ENCODE measurements at places on chromosomes 13 and 19.

DNA sequence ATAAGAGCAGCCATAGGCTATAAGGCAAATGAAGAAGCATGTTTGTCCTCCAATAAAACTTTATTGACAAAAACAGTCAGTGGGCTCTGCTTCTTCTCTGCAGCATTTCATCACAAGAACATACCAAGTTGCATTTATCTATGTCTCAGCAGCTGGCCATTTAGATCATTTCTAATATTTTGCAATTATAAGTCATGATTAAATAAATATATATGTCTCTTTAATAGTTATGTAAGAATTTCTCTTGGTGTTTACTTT, 153.5 kb downstream of the RFC3 start:
- no peak for DNase-seq

- peak; percentile 43 for DNase-seq
Observed at GRCh38 chr19:11125994-11126685, 29.4 kb downstream of the SPC24 start.

DNA sequence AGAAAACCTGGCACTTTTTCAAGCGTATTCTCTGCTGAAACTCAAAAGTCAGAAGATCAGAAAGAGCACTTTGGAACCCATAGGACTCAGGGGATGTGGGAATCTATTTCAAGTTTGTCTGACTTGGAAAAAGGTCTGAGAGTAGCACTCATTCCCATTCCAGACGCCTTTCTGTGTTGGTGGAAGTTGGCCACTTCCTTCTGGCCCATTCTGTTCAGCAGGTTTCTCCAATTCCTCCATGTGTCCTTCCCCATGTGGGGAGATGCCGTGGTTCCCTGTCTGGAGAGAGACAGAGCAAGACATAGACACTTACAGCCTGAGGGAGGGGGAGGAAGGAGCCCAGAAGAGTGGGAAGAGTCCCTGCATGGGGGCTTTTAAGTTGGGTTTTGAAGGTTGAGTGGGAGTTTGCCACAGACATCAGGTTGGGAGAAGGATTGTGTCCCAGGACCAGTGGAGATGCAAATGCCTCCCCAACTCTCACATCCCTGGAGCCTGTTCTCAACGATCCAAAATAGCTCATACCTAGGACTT, 48.0 kb downstream of the CELF5 start:
- no peak for DNase-seq

DNA sequence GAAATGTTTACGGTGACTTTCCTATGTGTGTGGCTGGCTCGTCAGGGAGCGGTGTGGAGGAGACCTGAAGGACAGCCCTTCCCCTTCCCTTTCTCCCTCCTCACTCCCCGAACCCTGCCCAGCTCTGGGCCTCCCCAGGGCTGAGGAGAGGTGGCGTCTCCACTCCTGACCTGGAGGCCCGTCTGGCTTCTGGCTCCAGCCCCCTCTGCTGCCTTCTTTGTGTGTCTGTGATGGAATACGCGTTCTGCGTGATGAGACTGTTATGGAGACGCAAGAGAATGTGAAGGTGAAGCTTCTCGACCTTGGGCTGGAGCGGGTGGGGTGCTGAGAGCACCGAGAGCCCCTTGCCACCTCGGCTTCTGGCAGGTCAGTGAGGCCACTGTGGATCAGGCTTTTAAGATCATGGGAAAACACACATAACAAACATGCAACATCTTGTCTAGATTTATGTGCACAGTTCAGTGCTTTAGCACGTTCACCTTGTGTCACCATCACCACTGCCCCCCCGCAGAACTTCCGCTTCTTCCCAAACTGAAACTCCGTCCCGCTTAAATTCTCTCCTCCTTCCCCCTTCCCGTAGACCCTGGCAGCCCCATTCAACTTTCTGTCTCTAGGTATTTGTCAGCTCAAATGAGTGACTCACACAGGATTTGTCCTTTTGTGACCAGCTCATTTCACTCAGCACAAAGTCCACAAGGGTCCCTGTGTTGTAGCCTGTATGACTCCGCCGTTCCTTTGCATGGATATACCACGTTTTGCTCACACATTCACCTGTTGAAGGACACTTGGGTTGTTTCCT, 24.7 kb downstream of the ATP11A start:
- no peak for DNase-seq

DNA sequence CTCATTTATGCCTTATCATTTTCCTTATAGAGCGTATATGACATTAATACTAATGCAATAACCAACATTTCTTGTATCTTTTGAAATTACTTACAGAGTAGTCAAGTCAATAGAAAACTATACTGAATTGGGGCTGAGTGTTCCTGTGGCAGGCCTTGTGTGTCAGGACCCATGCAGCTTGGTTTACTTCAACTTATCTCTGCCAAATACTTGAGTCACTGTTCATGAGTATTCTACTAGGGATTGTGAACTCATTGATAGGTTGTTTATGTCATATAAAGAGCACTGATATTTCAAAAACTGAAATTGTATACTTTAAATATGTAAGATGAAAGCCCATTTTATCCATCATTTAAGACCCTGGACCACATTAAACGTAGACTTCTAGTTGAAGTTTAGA, 688.6 kb upstream of the SLITRK1 start:
- DNase-seq = no peak

DNA sequence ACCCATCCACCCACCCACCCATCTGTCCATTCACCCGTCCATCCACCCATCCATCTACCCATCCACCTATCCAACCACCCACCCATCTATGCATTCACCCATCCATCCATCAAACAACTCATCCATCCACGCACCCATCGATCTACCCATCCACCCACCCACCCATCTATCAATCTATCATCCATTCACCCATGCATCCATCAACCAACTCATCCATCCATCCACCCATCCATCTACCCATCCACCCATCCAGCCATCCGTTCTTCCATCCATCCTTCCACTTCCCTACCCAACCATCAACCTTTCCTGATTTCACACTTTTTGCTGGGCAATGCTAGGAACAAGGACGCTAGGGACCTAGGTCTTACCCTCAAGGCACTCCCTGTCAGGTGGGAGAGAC, 2.1 kb downstream of the TMEM238 start:
- DNase-seq = no peak

DNA sequence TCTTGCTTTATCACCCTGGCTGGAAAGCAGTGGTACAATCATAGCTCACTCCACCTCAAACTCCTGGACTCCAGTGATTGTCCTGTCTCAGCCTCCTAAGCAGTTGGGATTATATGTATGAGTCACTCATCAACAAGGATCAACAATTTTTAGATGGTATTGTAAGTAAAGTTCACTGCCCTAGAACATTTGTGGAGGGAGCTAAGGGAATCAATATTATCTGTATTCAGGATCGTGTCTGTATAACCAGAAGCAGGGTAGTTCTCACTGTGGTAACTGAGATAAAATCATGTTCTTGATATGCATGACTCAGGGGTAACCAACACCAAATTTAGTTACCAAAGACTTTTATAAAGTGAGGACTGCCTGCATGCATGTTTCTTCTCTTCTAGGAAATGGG, 27.0 kb downstream of the ZMYM5 start:
- no peak for DNase-seq

- DNase-seq = no peak
Observed at GRCh38 chr19:3968556-3969434, 2.1 kb downstream of the DAPK3 start.

- DNase-seq = no peak
Observed at GRCh38 chr13:95233026-95233635, 68.1 kb downstream of the ABCC4 start.

- no peak for DNase-seq
Observed at GRCh38 chr13:49021953-49022352, 46.2 kb downstream of the FNDC3A start.

DNA sequence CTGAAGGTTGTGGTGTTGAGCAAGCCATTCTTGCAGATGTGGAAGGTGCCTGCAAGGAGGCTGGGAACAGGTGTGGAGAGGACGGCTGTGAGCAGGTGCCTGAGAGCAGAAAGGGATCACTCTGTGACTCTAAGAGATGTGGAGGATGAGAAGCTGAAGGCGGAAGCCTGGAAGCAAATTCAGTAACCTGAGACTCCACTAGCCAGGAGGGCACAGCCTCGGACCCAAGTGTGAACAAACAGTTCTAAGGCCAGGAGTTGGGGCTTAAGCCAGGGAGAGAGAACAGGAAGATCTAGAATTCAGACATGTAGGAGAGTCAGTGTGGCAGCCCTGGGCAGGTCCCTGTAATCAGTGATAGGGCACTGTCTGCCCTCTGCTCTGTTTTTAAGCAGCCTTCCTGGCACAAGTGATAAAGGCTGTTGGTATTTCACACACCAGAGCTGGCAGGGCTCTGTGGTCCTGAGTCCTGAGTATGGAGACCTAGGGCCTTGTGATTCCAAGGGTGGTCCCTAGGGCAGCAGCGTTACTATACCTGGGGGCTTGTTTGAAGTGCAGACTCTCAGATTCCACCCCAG, 131.3 kb downstream of the SLC7A1 start:
- no peak for DNase-seq

DNA sequence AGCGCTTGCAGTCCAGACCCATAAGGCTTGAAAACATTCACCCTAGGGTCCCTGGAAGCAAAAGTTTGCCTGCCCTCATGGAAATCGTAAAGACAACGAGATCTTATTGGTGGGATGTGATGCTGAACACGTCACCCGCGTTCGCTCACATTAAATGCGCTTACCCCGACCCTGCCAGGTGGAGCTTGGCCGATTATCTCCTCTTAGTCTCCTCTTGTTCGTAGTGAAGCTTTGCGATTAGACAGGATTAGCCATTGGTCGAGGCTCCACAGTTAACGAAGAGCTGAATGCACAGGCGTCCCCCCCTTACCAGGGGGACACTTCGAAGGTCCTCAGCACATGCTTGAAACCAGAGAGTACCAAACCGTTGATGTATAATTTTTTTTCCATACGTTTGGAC, 16.0 kb upstream of the KDM4B start:
- no peak for DNase-seq

GRCh38 chr13:82438320-82438719, 1444.0 kb downstream of the SLITRK1 start:
- no peak for DNase-seq

DNA sequence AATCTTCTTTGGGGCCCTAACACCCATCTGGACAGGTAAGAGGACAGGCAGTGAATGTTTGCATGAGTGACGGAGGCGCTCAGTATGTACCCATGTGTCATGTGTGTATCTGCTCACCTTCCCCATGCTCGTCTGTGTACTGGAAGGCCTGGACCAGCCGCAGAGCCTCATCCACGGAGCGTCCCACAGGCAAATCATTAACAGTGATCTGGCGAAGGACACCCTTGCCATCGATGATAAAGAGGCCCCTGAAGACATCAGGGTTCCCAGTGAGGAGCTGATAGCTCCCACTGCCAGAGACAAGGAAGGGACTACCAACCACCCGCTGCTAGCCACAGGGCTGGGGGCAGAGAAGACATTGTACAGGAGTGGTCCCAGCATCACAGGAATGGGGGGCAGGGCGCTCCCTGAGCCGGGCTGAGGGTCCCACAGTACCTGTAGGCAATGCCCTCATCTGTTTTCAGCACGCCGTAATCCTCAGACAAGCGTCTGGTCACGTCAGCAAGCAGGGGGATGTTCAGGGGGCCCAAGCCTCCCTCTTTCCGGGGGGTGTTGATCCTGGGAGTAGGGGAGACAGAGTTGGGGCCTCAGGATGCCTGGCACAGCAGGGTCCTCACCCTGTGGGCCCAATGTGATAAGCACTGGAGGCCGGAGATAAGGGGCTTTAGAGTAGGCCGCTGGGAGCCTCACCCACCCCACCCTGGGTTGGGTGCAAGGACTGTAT, 1.7 kb downstream of the PRDX2 start:
- DNase-seq = no peak

- no peak for DNase-seq
Observed at GRCh38 chr13:114108141-114108761, 24.2 kb downstream of the RASA3 start.

GRCh38 chr13:27622102-27622820, 569 bp downstream of the POLR1D start:
- DNase-seq = no peak

- no peak for DNase-seq
Observed at GRCh38 chr13:84686458-84686857, 804.2 kb upstream of the SLITRK1 start.

- no peak for DNase-seq
Observed at GRCh38 chr13:84430446-84430845, 548.2 kb upstream of the SLITRK1 start.

DNA sequence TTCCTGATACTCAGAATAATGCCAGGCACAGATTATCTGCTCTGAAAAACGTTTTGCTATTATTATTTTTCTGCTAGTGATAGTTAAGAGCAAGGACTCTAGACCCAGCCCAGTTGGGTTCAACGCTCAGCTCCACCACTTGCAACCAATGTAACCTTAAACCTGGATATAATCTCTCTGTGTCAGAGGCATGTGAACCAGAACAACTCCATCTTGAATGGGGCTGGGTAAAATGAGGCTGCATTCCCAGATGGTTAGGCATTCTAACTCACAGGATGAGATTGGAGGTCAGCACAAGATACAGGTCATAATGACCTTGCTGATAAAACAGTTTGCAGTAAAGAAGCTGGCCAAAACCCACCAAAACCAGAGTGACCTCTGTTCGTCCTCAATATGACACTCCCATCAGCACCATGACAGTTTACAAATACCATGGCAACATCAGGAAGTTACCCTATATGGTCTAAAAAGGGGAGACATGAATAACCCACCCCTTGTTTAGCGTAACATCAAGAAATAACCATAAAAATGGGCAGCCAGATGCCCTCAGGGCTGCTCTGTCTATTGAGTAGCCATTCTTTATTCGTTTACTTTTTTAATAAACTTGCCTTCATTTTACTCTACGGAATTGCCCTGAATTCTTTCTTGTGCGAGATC, 13.6 kb downstream of the FAM187B start:
- no peak for DNase-seq

DNA sequence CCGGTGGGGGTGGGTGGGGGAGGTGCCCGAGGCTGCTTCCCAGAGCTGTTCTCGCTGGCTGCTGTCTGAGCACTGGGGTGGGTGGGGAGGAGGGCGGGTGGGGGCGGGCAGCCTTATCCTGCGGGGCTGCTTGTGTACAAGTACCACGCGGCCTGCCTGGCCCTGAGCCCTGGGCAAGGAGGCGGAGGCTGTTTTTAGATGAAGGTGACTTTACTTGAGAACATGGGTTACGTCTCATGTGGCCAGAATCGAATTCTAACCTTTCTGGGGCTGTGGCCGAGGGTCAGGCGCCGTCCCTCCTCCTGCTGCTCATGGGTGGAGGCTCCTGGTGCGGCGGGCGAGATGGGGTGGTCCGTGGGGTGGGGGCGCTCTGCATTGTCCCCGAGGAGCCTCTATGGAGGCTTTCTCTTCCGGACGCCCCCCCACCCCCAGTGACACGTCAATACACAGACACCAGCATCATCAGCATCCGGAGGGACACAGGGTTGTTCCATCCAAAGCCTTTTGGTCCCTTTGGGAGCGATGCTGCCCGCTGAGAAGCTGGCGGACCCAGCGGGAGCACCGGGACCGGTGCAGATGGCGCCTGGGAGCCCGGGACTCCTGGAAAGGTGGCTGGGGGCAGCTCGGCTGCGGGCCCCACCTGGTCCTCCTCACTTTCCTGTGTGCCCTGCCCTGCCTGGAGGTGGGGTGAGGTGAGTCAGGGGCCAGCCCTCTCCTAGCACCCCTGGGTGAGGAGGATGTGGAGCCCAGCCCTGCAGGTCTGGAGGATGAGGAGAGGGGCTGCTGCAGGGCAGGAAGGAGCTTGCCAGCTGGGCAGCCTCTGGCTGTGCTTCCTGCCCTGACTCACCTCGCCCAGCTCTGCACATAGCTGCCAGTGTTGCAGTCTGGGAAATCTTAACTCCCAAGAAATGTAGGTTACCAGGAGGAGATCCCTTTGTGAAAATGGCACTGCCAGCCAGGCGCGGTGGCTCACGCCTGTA, 3.4 kb downstream of the BSG start:
- peak; percentile 38 for DNase-seq

- DNase-seq = no peak
Observed at GRCh38 chr19:748274-748598, 2.7 kb upstream of the MISP start.

GRCh38 chr13:105276571-105276970, 1258.9 kb downstream of the EFNB2 start:
- DNase-seq = no peak
